ENCODE measurements at places on chromosomes 3 and 15.

- DNase-seq: no peak
Measured at GRCh38 chr15:89243046-89243690, 611 bp upstream of the FANCI start.

DNA sequence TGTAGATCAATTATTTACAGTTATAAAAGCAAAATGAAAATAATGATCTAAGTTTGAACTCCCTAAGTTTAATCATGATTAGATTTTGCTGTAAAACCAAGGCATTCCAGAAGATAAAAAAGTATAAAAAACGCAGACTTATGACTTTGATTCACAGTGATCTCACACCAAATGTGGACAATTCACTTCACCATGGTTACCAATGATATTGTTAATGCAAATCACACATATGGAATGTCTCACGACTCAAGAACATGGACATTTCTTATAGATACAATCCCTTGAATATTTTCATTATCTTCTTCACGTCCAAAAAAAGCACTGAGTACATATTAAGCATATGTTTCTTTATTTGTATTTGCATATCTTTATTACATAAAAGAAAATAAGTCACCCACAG lies 1054.2 kb downstream of the NAALADL2 start:
- DNase-seq: no peak

DNA sequence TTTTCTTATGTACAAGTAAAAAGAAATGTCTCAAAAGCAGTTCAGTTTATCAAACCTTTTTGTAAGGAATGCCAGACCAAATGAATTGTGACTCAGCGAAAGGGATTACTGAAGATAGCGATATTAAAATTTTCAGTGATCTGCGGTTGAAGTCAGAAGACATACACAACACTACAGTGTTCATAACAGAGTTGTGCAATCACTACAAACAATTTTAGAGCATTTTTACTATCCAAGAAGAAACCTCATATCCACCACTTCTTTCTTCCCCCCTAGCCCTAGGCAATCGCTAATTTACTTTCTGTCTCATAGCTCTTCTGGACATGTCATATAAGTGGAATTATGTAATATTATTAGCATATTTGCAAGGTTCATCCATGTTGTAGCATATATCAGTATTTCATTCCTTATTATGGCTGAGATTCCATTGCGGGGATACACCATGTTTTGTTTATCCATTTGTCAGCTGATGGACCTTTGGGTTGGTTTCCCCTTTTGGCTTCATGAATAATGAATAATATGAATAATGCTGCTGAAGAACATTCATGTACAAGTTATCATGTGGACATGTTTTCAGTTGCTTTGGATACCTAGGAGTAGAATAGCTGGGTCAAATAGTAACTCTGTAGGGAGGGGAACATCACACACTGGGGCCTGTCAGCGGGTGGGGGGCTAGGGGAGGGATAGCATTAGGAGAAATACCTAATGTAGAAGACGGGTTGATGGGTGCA lies 23.6 kb upstream of the ALPK3 start:
- DNase-seq: no peak

DNA sequence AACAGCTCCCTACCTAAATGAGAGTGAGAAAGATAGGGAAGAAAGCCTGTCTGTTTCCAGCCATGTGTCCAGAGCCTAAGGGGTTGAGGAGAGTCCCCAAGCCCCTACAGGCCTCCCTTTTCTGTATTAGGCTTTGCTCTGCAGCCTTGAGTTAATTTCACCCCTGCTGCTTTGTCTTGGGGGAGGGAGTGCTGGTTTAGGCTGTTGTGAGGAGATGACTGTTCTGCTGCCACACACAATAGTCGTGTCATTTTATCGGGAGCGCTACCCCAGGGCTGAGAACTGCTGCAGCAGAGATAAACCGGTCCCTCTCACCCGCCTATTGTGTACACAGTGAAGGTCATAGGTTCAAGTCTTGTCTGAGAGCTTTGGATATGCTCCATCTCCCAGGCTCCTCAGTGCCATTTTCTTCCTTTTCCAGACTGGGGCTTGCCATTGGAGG lies 1.4 kb downstream of the ZNF609 start:
- DNase-seq: no peak

GRCh38 chr3:14508505-14508819 lies 31.7 kb downstream of the GRIP2 start:
- no peak for DNase-seq

- DNase-seq: no peak
Measured at GRCh38 chr15:36777926-36778325, 198.5 kb downstream of the CDIN1 start.

- no peak for DNase-seq
Measured at GRCh38 chr15:93649691-93650235, 560.8 kb upstream of the RGMA start.

DNA sequence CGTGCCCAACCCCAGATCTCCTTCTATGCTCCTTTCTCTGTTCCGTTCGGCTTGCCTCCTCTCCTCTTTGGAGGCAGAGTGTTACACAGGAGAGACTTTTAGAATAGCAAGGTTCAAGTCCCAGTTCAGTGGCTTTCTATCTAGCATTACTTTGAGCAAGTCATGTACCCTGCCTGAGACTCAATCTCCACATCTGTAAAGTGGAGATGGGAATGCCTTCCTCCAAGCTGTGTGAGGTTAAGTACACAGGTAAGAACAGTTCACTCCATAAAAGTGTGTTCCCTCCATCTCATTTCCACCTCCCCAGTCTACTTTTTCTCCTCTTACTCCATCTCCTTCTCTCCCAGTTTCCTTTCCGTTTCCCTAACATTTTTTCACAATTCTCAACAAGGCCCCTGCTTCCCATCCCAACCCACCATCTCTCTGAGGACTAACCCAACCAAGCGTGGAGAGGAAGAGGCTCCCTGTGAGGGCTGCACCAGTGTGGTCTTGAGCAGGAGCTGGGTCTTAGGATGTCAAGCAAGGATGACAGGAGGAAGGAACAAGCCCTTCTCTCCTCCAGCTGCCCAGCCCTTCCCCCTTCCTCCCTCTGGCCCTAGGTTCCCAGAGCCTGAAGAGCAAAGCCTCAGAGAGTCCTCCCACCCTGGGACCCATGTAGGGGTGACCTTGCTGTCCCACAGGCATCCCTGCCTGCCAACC lies 6.4 kb downstream of the ATP8B4 start:
- DNase-seq: no peak

GRCh38 chr15:74042603-74043424 lies 39.5 kb downstream of the GOLGA6A start:
- no peak for DNase-seq

DNA sequence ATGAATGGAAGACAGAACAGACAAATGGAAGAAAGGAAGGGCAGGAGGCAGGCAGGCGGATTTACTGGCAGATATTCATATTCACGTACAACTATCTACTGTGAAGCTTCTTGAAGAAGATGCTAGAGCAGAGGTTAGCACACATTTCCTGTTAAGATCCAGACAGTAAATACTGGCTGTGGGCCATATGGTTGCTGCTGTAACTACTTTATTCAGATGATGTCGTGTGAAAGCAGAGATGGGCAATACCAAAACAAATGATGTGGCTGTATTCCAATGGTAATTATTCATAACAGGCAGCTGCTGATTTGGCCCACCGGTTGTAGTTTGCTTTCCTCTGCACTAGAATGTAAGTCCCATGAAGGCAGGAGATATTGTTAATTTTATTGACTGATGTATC lies 115.7 kb upstream of the PRTG start:
- DNase-seq: no peak

- no peak for DNase-seq
Measured at GRCh38 chr15:67126551-67127330, 61.3 kb downstream of the SMAD3 start.
